ENCODE measurements at places on chromosomes 1 and 21. TPM values are rescaled to one million over a fixed set of nuclear protein-coding genes. Genes with fewer than 3 reads are reported as not detected.

DNA sequence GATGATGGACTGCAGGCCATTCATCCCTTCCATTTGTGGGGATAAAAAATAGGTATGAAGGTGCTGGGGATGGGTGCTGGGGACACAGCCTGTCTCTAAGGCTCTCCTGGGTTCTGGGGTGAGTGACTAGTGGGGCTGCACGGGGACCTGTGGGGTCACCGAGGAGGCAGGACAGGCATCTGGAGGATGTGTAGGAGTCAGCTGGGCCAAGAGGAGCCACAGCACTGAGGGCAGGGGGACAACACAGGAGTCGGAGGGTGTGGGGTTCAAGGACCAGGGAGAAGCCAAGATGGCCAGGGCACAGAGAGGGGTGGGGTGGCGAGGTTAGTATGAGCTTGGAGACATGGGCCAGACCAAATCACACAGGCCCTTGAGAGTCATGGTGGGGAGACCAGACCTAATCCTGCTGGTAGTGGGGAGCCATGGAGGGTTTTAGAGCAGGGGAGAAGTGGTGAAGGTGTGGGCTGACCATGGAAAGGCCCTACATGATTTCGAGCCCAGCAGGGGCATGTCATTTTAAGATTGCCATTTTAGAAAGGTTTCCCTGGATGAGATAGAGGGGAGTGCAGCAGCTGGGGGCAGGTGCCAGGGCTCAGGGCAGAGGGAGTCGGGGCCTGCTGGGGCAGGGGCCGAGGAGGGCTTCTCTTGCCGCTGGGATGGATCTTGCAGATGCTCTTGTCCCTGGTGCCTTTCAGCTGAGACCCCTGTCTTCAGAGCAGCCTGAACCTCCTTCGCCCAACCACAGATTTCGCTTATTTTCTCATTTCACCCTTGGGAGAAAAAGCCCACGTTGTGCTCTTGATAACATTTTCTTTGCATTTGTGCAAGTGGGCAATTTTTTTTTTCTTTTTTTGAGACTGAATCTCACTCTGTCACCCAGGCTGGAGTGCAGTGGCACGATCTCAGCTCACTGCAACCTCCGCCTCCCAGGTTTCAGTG lies 22.7 kb downstream of the SERINC2 start:
- no peak for DNase-seq

- DNase-seq: no peak
These were observed 45.7 kb upstream of the TLR5 start for GRCh38 chr1:223188618-223189356.

The GPR25 gene
- total RNA-seq: not detected

The TBX19 gene
- total RNA-seq: 1.7 TPM

Data from left colon (tissue), 2 donors.